ENCODE measurements at places on chromosomes 13 and 19. TPM values are rescaled to one million over a fixed set of nuclear protein-coding genes. Genes with fewer than 3 reads are reported as not detected.

The SIGLEC9 gene
- 10.4 TPM for total RNA-seq

GRCh38 chr13:113649212-113649611 is 8.8 kb downstream of the ATP4B start:
- no peaks in the 10 kb centered on the region for H3K27me3 ChIP-seq
- H3K4me1 ChIP-seq: no peaks in the 10 kb centered on the region
- no peak overlapping the region for H3K27ac ChIP-seq

- H3K27ac ChIP-seq: no peak overlapping the region
- no peaks in the 10 kb centered on the region for H3K4me1 ChIP-seq
- no peak for DNase-seq
- no peak overlapping the region for H3K4me3 ChIP-seq
- H3K36me3 ChIP-seq: no peaks in the 10 kb centered on the region
- H3K27me3 ChIP-seq: no peaks in the 10 kb centered on the region
Observed at GRCh38 chr13:51479199-51479523, 26.3 kb upstream of the INTS6 start.

GRCh38 chr13:26225896-26226617 is 3.9 kb upstream of the RNF6 start:
- H3K4me3 ChIP-seq: no peak overlapping the region
- H3K27me3 ChIP-seq: no peaks in the 10 kb centered on the region
- H3K36me3 ChIP-seq: no peaks in the 10 kb centered on the region
- H3K27ac ChIP-seq: no peak overlapping the region
- no peaks in the 10 kb centered on the region for H3K4me1 ChIP-seq
- no peak for DNase-seq

- H3K27ac ChIP-seq: no peak overlapping the region
- no peaks in the 10 kb centered on the region for H3K36me3 ChIP-seq
- H3K27me3 ChIP-seq: no peaks in the 10 kb centered on the region
- H3K4me3 ChIP-seq: peak overlapping the region; percentile 32
- no peak for DNase-seq
- H3K4me1 ChIP-seq: no peaks in the 10 kb centered on the region
Observed at GRCh38 chr13:75870397-75870903, 234.3 kb downstream of the LMO7 start.

- no peaks in the 10 kb centered on the region for H3K4me1 ChIP-seq
- DNase-seq: no peak
- H3K27me3 ChIP-seq: no peaks in the 10 kb centered on the region
- H3K4me3 ChIP-seq: no peak overlapping the region
- H3K36me3 ChIP-seq: no peaks in the 10 kb centered on the region
Observed at GRCh38 chr19:41096353-41096752, 8.1 kb downstream of the CYP2A13 start.
